ENCODE measurements at places on chromosomes 11 and 22. TPM values are rescaled to one million over a fixed set of nuclear protein-coding genes. Genes with fewer than 3 reads are reported as not detected.

Gene CYB5R2
- total RNA-seq = 17.9 TPM

DNA sequence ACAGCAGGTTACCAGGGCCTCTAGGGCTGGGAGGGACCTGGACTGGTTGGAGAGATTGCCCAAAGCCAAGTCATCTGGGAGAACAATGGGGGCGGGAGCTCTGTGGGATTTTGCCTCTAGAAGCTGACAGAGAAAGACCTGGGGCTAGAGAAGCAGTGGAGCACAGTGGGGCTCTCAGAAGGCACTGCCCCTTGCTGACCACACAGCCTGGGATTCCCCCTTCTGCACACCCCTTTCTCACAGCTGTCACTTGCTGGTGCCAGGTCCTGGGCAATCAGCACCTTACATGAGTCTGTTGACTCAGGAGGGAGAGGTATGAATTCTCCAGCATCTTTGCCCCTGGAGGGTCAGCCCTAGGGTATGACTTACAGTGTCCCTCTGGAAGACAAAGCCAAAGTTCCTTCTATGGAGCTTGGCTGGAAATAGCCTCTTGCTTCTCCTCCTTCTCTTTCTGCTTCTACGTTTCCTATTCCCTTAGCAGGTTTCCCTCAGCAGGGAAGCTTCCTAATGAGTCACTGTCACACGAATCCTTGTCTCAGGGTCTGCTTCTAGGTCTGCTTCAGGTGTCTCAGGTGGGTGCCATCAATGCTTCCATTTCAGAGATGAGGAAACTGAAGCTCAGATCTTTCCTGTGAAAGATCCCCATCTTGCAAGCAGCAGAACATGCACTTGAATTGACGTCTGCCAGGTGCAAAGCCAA, 27.0 kb downstream of the GDPD5 start:
- DNase-seq = no peak

Gene HTATIP2
- 48.8 TPM for total RNA-seq

Gene APOL4
- total RNA-seq = not detected

DNA sequence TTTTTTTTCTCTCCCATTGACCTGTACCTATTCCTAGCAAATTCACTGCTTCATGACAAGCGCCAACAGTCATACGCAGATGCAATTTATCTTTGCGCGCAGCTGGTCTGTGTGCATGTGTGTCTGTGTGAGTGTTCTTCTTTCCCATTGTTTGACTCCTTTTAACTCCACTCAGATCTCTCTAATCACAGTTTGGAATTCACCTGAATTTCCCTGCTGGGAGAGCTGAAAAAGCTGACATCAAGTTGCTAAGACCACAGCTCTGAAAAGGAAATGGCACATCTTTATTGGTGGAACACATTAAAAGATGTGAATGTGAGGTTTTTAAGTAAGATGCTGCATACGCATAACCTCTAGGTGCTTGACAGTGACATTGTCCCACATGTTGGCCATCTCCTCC, 187.4 kb upstream of the MTMR2 start:
- no peak for DNase-seq

- no peak for DNase-seq
These were observed 698 bp downstream of the PAK1 start for GRCh38 chr11:77472991-77473800.

DNA sequence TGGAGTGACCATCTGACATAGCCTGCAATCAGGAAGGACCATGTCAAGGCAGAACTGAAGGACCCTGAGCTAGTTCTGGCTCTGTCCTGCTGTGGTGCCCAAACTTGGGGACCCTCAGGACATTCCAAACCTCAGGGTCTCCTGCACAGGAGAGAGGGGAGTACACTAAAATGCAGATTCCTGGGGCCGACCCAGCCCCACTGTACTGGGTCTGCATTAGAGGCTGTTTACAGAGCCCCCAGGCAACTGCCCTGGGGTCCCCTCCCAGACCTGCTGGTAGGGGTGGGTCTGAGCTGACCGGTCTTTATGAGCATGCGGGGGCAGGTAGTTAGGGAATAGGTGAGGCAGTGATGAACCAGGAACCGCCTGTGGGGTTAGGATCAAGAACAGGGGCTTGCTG, 6.8 kb downstream of the TRPM5 start:
- no peak for DNase-seq

Gene MUC5B
- not detected for total RNA-seq

DNA sequence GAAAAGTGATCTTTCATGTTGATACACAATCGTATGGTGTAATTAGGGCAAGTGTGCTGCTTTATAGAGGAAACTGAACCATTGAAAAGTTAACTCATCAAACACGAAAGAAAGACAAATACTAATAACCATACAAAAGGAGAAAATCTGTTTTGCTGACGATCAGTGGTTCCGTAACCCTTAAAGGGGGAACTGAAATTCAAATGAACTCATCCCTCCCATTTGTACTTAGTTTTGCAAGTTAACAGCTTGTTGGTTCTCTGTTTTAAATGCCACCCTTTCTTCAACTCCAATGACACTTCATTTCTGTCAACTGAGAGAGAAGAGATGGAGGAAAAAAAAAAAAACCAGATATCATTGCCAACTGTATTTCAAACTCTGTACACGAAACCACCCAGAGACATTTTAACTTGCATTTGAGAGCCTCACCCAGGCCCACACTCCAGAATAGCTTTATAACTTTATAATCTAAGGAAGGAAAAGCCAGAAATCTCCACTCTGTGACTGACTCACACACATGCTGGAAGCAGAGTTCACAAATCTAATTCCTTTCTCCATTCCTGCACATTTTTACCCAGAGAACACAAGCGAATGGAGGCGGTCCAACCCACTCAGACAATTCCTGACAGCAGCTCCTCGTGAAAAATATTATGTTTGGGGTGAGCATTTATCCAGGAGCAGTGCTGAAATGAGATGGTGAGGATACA, 17.4 kb upstream of the CSNK2A3 start:
- DNase-seq = no peak

GRCh38 chr11:69928121-69928520, 108.9 kb upstream of the FGF3 start:
- DNase-seq = no peak

GRCh38 chr11:65141896-65142494, 7.7 kb upstream of the SYVN1 start:
- DNase-seq = no peak

Gene SOX10
- not detected for total RNA-seq

Gene HTR3B
- total RNA-seq = not detected

DNA sequence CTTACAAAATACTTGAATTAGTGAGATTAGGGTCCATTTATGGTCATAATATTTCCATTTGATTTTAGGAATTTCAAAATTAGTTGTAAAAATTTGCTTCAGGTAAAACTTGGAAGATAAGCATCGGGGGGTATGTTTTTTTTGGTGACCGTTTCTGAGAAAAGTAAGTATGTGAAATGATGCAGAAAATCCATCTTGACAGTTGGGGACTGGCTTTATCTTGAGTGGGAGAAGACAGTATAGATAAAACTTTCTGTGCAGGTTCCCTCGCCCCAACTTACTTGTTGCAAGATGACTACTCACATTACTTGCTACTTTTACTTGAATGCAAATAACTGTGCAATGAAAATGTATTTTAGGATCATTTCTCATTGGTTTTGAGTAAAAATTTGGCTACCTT, 49.5 kb downstream of the DNAJC24 start:
- no peak for DNase-seq

Gene PHF21B
- 0.07 TPM for total RNA-seq

DNA sequence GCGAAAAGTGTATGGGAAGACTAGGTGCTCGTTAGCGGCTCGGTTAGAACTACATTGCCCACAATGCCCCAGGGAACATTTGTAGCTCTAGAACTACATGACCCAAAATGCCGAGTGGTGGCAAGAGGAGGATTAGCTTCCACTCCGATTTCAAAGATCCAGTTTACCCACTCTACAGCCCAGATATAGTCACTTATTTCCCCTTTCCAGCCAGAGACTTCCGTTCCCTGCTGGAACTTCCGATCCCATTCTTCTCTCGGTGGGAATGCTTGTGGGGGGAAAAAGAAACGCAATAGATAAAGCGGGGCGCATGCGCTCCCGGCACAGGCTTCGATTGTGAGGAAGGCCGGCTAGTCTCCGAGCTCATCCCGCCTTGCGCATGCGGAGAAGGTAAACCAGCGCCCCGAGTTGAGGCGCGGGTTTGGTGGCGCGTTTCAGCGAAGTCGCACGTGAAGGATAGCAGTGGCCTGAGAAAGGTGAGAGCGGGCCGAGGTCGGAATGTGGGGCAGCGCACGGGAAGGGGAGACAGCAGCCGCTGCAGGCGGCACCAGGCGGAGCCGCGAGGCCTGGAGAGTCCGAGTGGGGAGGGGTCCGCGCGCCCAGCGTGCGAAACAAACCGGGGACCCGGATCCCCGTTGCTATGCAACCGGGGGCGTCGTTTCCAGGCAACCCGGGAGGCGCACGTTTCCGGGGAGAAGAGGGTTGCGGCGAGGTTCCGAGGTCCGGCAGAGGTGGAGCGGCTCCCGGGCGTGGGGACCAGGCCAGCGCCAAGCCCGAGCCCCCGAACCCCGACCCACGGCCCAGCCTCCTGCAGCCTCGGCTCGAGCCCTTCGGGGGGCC, at the start of gene TMEM109:
Gene TMEM109, plus strand, starts transcription at position 366 of the 840 bp plus-strand sequence. CDS start 5,536 bp downstream, outside the sequence.
- DNase-seq = no peak

Gene ANGPTL5
- total RNA-seq = not detected

Gene SLC37A4
- total RNA-seq = 60.0 TPM

GRCh38 chr11:70109006-70109405, 30.9 kb downstream of the ANO1 start:
- no peak for DNase-seq

GRCh38 chr11:18790883-18791206, 753 bp downstream of the PTPN5 start:
- DNase-seq = no peak

- DNase-seq = no peak
These were observed 59.5 kb downstream of the FAM168A start for GRCh38 chr11:73538381-73538872.

GRCh38 chr11:72832301-72833082, 18.3 kb downstream of the ATG16L2 start:
- DNase-seq = no peak

- no peak for DNase-seq
These were observed 219.3 kb upstream of the TMEM45B start for GRCh38 chr11:129596351-129596750.

Gene RIMBP3C
- total RNA-seq = not detected

Gene MOGAT2
- total RNA-seq = not detected

GRCh38 chr22:45163099-45163450, 650 bp upstream of the NUP50 start:
- no peak for DNase-seq

GRCh38 chr11:74179234-74180052, 8.4 kb downstream of the PPME1 start:
- no peak for DNase-seq

GRCh38 chr11:65426839-65427690, 4.5 kb downstream of the NEAT1 start:
- peak; percentile 70 for DNase-seq
